ENCODE measurements at places on chromosomes 7 and 10. TPM values are rescaled to one million over a fixed set of nuclear protein-coding genes. Genes with fewer than 3 reads are reported as not detected.

Gene SRRM3
- polyA plus RNA-seq: 2.1 TPM

Gene MEPCE
- 63.4 TPM for polyA plus RNA-seq

Gene CPEB3
- 2.7 TPM for polyA plus RNA-seq

Gene TAF6
- polyA plus RNA-seq: 72.3 TPM

Gene GNGT1
- polyA plus RNA-seq: 0.17 TPM

Gene GBX1
- polyA plus RNA-seq: 0.28 TPM

Gene TCAF2
- polyA plus RNA-seq: 2.9 TPM

Gene THSD7A
- 51.9 TPM for polyA plus RNA-seq

DNA sequence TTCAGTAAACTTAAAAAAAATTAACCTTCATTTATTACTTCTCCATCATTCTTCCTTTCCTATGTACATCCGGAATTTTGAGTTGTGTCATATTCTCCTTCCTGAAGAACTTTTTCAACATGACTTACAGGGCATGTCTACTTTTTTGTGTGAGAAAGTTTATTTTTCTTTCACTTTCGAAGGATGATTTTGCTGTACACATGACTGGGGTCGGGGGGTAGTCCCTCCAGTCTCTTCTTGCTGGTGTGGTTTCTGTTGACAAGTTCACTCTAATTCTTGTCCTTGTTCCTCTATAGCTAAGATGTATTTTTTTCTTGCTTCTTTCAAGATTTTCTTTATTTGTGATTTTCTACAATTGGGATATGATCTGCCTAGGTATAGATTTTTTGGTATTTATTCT is 55.8 kb downstream of the INPP5A start:
- DNase-seq: no peak

DNA sequence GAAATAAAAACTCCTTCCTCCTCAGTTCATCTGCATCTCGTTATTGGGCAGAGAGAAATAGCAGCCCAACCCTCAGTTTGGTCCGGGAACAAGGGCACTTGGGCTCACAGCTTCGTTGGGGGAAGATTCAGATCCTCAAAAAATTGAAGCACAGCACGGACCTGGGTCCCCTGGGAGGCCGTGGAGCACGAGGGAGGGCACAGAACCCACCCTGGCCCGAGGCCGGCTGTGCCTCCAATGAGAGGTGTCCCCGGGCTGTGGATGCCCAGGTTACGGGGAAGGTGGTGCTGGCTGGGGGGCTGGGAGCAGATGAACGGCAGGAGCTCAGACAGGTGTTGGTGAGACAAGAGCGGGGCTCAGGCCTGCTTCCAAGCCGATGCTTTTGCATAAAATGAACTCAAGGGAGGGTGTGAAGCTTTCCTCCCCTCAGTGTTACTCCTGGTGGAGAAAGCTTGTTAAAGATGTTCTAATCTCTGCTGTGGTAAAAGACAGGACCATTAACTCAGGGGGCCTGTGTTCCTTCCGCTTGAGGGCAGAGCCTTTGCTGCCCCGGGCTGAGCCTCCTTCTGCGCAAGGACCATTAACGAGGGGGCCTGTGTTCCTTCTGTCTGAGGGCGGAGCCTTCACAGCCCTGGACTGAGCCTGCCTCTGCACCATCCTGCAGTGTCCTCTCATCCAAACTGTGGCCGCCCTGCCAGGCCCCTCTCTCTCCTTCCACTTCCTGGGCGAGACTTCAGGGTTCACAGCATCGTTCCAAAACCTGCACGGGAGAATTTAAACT is 302.2 kb downstream of the ADARB2 start:
- no peak for DNase-seq

- no peak for DNase-seq
These were observed 42.4 kb upstream of the HGF start for GRCh38 chr7:81811956-81812865.

DNA sequence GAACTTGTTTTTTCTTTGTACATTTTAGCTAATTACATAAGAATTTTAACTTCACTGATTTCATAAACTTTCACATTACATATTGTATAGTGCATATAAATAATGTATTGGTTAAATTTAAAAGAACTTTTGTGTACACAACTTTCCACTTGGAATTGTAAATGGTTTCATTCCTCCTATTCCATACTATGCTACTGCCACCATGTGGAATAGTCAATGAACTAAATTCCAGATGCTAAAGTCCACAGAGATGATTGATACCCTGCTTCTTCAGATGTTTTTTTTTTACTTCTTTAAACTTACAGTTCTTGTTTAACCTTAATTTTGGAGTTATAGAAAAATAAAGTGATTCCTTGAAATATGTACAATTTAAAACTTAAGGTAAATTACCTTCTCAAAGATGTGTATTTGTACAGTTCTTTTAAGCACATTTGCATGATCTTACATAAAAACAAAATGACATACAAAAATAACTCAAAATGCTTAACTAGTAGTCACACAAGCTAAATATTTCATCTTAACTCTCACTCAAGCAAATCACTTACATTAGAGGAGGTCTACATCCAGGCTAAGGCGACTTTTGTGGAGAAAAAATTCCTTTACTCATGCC is 247.6 kb upstream of the HGF start:
- DNase-seq: peak; percentile 15

DNA sequence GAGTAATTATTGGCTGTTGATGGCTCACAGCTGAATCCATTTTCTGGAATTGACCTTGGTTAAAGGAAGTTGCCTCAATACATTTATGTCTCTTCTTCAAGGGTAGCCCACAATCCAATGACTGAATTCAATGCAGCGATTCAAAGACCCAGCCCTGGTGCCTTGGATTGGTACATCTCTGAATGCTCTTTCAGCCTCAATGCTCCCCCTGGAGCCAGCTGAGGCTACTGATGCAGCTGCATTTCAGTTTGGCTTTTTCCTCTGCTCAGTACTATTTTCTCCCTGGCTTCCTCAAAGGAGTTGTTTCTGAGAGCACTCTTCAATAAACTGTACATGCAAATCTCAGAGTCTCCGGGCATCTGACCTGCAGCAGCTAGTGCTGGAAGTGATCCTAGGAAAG is 633 bp upstream of the EBLN1 start:
- DNase-seq: no peak

- DNase-seq: peak; percentile 33
These were observed 2.7 kb upstream of the CALML5 start for GRCh38 chr10:5502061-5502521.

DNA sequence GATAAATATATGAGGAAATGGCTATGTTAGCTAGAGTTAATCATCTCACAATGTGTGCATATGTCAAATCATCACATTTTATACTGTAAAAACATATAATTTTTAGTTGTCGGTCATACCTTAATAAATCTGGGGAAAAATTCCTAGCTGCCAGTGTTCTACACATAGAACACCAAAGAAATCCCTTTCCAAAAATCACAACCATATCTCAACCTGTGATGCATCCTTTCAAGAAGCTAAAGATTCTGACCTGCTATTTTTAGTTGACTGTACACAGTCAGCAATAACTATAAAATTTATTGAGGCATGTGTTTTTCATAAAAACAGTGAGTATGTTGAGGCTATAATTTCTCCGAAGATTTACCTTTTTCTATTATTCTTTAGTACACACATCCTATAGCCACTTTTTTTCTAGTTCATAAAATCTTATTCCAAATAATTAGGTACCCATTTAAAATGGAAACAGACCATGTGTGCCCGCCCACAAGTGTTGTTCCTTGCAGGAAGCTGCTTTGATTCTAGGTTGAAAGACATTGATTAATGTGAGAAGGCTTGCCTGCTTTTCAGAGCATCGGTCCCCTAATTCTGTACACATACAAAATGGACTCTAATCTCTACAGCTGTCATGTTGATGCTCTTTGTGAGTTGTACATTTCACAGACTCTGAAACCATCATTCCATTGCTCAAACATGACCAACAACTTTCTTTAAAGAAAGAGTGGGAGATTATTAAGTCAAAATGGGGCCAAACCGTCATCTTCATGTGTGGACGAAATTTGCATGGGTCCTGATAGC is 117.5 kb upstream of the LRRN3 start:
- no peak for DNase-seq

DNA sequence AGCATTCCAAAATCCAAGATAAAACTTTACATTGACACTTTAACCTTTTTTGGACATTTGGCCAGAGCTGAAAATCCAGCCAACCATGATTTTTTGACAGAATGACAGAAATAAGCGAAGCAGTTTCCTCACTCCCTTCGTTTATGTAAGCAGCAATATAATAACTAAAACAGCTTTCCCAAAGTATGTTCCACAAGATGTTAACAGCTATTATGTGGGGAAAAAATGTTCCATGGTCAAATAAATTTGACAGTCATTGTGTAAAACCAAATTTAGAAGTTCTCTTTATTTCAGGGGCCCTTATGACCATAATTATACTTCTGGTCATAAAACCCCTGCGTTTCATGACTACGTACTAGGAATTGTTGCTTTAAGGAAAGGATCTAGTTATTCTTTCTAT is 416.5 kb downstream of the MAGI2 start:
- DNase-seq: no peak

GRCh38 chr7:37495574-37496184 is 47.0 kb upstream of the ELMO1 start:
- peak; percentile 20 for DNase-seq

- peak; percentile 65 for DNase-seq
These were observed 17.1 kb downstream of the MCU start for GRCh38 chr10:72709041-72709440.

- no peak for DNase-seq
These were observed 582.4 kb downstream of the SUGCT start for GRCh38 chr7:40717242-40717641.

- DNase-seq: no peak
These were observed 14.0 kb downstream of the SLC16A12 start for GRCh38 chr10:89521368-89521767.
